Esophagus muscularis mucosa (tissue), 4 donors: ENCODE measurements at places on chromosomes 2 and 18. TPM values are rescaled to one million over a fixed set of nuclear protein-coding genes. Genes with fewer than 3 reads are reported as not detected.

AGFG1 gene
- total RNA-seq, result 48.9 TPM

COMMD1 gene
- 37.0 TPM for total RNA-seq

G6PC2 gene
- total RNA-seq, result not detected

UGT1A5 gene
- total RNA-seq, result not detected

SERPINB4 gene
- total RNA-seq, result not detected

CIAO1 gene
- total RNA-seq, result 101 TPM

TMEM200C gene
- total RNA-seq, result 0.39 TPM

ELOA2 gene
- not detected for total RNA-seq

CCDC102B gene
- total RNA-seq, result 5.0 TPM

CABLES1 gene
- total RNA-seq, result 3.8 TPM

PRSS56 gene
- total RNA-seq, result not detected

EFHD1 gene
- 13.8 TPM for total RNA-seq

DSC1 gene
- total RNA-seq, result not detected

KCNF1 gene
- 50.5 TPM for total RNA-seq

IL1RN gene
- total RNA-seq, result 4.1 TPM
